ENCODE measurements at places on chromosomes 6 and 20.

DNA sequence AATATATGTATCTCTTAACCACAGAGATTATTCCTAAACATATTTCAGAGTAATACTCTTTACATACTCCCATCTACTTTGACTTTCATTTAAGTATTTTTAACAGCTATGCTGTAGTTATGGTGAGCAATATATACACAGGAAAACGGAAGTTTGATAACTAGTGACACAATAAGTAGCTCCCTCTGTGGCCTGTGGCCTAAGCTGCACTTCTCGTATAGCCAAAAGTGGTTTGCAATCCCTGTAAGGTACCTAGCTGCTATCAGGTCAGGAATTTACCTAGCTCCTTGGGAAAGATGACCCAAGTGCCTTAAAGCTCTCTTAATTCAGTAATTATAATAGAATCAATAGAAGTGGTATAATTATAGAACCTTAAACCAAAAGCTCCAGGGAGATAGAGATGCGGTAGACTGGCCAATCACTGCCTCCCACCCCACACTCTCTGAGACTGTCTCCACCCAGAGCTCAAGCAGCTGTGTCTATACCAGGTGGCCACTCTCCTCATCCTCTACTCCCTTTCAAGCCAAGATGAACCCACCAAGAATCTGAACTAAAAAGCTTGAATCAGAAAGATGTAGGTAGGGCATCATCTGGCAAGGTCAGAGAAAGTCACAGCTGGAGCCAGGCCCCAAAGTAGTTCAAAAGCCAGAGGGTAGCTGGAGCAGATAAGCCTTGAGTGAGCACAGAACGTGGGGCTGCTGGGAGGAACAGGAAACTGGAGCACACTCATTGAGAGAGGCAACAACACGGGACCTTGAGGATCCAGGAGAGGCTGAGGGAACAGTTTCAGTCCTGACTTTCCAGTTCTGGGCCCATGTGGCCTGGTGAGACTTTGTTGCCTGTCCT is 84.9 kb upstream of the ASF1A start:
- no peak for DNase-seq

- DNase-seq, result no peak
These were observed 18.7 kb downstream of the SGK1 start for GRCh38 chr6:134299236-134299635.

DNA sequence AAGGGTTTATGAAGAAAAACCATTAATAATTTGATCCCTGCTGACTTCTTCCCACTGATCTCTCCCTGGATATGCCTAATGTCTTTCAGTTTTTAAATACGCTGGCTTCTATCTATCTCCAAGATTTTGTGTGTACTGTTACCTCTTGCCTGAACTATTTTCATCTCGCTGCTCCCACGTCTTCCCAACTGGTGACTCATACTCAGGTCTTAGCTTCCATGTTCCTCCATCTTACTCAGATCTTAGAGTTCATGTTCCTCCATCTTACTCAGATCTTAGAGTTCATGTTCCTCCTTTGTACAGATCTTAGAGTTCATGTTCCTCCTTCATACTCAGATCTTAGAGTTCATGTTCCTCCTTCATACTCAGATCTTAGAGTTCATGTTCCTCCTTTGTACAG is 21.6 kb downstream of the GPR6 start:
- no peak for DNase-seq

- DNase-seq, result no peak
These were observed 54.9 kb downstream of the PRR18 start for GRCh38 chr6:166253281-166253681.

GRCh38 chr6:140480852-140481251 is 1106.4 kb upstream of the CITED2 start:
- DNase-seq, result no peak

Measured in putamen (tissue), 1 donor.